Epithelial cell of prostate (primary cell): ENCODE measurements at places on chromosomes 1 and 21.

DNA sequence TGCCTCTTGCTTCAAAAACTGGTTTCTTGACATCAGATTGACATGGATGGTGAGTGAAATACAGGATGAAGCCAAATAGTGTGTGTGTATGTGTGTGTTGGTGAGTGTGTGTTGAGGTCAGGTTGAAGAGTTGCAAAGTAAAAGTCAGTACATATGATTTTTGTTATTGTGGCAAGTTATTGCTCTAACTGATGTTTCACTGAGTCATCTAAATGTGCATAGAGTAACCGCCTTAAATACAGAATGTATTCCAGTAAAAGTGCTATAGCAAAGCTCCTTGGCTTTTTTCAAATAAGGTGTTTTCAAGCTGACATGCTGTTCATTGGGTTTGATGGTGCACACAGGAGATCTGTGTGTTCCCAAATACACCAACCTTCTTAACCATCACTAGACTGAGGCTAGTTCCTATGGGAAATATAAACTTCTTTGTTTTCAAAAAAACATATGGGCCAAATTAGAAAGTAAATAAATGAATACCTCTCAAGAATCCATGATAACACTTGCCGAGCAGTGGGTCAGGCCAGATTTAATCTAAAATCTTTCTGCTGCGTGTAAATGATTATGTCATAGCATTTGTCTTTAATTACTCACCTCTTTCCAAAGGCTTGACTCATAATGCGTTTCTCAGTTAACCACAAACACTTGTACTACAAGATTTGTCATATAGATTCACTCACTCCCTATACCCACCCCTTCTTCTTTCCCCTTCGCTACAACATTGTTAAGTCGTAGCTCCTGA lies 151.1 kb downstream of the LYPLAL1 start:
- DNase-seq, result peak; percentile 83

- no peak for DNase-seq
Measured at GRCh38 chr1:95278173-95279006, 44.4 kb downstream of the RWDD3 start.

GRCh38 chr1:178531887-178532286 lies 19.0 kb downstream of the TEX35 start:
- no peak for DNase-seq

- DNase-seq, result no peak
Measured at GRCh38 chr21:45404730-45405270, at the start of gene COL18A1. TSS of gene COL18A1 (plus strand) at chr21:45405165. CDS start at chr21:45405231, 66 bp downstream.

DNA sequence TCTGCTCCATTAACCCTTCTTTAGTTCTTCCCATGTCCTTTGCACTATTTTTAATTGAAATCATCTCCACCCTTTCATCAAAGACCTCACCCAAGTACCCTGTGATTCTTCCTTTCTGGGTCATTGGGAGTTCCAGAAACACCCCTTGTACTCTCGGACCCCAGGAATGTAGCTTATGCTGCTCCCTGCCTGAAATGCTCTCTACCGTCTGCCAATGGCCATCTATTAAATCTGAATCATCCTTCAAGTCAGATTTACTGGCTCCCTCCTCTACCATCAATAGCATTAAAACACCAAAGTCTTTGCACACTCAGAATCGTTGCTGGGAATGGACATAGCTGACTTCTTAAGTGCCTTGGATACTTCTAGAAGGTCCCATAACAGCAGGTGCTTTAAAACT lies 73.2 kb upstream of the GADD45A start:
- no peak for DNase-seq

DNA sequence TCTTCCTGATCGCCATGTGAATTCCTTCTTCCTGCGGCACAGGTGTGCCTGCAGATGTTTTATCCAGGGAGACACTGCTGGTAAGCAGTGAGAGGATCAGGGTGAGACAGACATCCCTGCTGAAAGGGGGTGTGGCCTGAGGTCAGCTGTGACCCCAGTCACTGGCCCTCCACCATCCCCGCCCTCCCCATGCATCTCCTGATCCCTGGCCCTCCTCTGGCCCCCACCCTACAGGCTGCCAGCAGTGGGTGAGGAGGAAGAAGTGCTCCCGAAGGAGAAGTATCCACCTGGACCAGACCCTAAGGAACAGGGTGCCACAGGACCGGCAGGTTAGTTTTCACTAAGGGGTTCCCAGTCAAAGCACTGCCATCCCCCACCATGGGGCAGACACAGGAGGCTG lies 85.3 kb downstream of the GLIS1 start:
- DNase-seq, result no peak

- no peak for DNase-seq
Measured at GRCh38 chr1:167623951-167624350, 6.1 kb upstream of the RCSD1 start.

DNA sequence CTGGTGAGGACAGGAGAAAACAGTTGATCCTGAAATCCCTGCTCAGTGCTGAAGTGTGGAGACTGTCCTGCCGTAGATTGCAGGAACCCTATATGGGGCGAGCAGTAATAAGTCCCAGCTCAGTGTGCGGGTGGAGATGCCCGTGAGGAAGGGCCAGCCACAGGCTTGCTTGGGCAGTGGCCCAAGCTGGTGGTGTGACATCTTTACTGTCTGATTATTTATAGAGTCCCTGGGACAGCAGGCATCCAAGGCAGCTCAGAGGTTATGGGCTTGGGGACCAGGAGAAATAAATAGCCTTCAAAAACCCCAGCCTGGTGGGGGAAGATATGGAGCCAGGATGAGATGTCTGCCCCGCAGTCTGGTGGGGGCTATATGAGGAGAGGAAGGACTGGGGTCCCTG lies 170.7 kb upstream of the POU3F1 start:
- DNase-seq, result no peak

DNA sequence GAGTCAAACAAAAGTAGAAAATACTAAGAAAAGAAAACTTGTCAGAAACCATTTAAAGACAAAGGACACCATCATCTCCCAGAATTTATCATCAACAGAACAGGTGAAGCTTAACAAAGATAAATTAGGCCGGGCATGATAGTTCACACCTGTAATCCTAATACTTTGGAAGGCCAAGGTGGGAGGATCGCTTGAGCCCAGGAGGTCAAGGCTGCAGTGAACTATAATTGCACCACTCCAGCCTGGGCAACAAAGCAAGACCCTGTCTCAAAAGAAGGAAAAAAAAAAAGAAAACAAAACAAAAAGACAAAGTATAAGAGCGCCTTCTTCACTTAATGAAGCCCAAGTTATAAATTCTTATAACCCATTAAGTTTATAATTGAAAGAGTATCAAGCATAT lies 25.6 kb downstream of the RERE start:
- DNase-seq, result no peak

- DNase-seq, result peak; percentile 51
Measured at GRCh38 chr1:8661185-8662110, 156.0 kb downstream of the RERE start.

DNA sequence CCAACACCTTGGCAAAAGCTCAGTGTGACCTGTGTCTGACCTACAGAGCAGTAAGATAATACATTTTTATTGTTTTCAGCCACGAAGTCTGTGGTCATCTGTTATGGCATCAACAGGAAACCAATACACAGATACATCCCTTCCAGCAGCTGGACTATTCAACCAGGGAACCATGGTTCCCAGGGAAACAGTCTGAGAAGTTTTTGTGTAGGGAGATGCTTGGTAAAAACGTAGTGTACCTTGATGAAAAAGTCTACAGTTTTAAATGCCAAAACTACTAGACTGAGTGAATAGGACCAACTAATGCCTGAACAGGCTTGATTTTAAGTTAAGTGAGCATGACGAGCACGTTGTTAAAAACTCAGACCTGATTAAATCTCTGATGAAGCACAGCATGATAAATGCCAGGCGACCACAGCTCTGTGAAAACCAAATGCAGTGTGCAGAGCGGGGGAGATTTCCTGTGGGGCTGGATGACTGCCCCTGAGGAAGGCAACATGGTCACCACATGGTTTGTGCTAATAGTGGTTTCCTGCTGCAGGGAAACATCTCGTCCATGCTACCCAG lies 228.9 kb downstream of the TNR start:
- no peak for DNase-seq

- no peak for DNase-seq
Measured at GRCh38 chr1:38760562-38760961, 99.0 kb downstream of the RRAGC start.

DNA sequence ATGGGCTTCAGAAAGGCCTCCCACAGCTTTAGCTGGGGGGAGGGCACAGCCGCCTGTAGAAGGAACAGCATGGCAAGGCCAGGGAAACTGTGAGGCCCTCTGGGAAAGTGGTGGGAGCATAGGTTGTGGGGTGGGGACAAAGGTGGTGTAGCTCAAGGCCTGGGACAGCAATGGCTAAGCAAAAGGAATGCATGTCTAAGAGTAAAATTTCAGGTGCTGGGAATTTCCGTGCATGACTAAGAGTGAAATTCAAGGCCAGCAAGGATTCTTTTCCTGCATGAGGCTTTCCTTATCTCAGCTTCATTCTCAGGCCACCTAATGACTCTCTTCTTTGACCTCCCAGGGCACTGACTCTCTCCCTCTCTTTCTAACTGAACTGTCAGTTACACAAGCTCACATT lies 86.5 kb upstream of the WNT4 start:
- DNase-seq, result peak; percentile 55

- DNase-seq, result no peak
Measured at GRCh38 chr1:197967066-197967465, 49.9 kb downstream of the LHX9 start.

DNA sequence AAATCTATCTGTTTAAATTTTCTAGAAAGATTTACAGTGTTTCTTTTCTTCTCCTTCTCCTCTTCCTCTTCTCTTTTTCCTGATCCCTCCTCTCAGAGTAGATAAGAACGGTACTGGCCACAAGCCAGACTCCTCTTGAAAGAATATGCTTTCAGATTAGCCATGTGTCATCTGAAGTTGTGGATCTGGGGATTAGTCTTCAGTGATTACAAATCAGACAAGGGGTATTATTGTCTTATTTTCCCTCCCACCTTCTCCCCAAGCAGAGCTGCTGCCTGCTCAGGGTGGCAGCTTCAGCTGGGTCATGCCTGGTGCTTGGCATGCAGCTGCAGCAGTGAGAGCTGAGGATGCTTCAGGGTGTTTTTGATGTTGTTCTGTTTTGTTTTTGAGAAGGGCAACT lies 42.7 kb downstream of the SGIP1 start:
- no peak for DNase-seq

- DNase-seq, result no peak
Measured at GRCh38 chr21:30963502-30963901, 74.8 kb downstream of the KRTAP19-8 start.

GRCh38 chr1:199834711-199835110 lies 192.8 kb upstream of the NR5A2 start:
- no peak for DNase-seq

DNA sequence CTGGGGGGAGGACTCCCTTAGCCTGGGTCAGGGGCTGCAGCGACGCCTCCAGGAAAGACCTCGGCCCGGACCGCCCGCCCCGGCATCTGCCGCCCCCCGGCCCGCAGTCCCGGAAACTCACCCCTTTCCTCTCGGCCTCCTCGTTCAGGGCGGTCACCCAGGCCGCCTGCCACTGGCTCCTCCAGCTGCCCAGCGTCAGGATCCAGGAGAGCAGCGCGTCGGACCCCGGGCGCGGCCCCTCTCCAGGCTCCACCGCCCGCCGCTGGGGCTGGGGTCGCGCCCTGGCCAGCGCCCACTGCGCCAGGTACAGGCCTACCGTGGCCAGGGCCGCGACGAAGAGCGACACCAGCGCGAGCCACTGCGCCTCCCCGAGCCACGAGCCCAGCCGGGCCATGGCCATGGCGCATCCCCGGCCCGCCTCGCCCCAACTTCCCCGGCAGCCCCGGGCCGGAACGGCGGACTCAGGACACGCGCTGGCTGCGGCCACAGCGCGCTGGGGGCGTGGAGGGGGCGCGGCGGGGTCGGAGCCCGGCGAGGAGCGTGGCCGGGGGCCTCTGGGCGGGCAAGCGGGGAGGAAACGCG lies 478 bp downstream of the C2CD2 start:
- DNase-seq, result no peak

GRCh38 chr1:228066416-228066815 lies 16.1 kb upstream of the ARF1 start:
- no peak for DNase-seq

DNA sequence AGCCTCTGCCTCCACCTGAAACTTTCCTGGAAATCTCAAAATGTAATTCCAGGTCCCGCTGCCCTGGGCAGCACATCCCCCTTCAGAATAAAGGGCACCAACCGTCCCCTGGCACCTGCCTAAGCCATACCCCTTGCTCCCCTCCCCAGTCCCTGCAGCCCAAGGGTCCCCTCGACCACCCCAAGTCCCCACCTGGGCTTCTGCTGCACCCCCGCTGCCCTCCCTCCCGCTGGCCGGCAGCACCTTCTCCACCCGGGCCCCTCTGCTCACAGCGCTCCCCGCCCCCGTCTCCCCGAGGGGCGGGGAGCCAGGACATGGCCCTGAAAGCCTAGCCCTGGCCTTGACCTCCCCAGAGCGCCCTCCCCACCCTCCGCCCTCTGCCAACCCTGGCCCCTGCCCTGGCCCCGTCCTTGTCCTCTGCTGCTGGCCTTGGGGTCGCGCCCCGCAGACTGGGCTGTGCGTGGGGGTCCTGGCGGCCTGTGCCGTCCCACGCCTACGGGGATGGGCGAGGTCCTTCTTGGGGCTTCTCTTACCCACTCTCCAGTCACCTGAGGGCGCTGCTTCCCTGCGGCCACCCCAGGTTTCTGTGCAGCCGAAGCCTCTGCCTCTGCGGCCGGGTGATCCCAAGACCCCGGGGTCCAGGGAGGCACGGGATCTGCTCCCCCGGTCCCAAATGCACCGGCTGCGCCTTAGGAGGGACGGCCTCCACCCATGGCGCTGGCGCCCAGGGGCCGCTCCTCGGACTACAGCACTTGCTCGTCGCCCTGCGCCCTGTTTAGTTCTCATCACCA lies 41.7 kb downstream of the WDR4 start:
- no peak for DNase-seq

- DNase-seq, result no peak
Measured at GRCh38 chr1:229786974-229787610, 161.0 kb downstream of the URB2 start.

DNA sequence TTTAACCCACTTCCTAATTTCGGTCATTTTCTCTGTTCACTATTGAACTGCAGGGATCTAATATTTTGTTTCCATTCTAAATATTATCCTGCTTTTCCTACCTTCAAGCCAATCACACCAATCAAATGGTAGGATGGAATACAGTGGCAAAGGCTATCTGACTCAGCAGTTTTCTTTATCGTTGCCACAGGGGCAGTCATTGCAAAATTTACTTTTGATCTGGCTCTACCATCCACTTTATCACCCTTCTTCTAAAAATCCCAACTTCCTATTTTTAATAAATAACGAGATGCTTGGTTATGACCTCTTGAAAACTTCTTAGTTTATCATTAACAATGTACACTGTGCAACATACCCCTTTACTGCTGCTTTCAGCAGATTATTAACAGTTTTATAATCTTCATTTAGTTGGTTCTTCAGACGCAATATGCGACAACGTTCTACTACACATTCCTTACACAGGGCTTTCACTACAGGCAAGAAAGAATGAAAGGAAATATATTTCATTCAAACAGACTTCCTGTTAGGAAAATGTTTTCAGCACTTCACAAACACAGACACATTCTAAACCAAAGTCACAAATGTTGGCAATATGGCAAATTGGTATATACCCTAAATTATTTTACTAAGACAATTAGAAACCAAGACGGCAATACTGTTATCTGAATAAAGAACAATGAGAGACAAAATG lies 52.3 kb upstream of the RAP1GAP start:
- DNase-seq, result no peak

- no peak for DNase-seq
Measured at GRCh38 chr21:34004013-34004938, 69.1 kb upstream of the MRPS6 start.

GRCh38 chr21:35428489-35428888 lies 379.4 kb upstream of the RUNX1 start:
- DNase-seq, result no peak

GRCh38 chr1:74548961-74549750 lies 36.7 kb upstream of the LRRC53 start:
- DNase-seq, result no peak

- DNase-seq, result no peak
Measured at GRCh38 chr1:50097791-50098190, 10.9 kb upstream of the ELAVL4 start.
